SJCRH30 (cell line): ENCODE measurements at places on chromosomes 16 and 17. TPM values are rescaled to one million over a fixed set of nuclear protein-coding genes. Genes with fewer than 3 reads are reported as not detected.

CCL4L2 gene
- not detected in 2 replicates for total RNA-seq

CCNF gene
- 52.8 and 54.8 TPM in 2 replicates for total RNA-seq

MT1G gene
- total RNA-seq: not detected in 2 replicates

- no peaks in the 10 kb centered on the region for H3K36me3 ChIP-seq
- DNase-seq: no peak
- no peaks in the 10 kb centered on the region for H3K4me1 ChIP-seq
- no peak overlapping the region for H3K27ac ChIP-seq
Observed at GRCh38 chr16:70399381-70399780, 39.5 kb downstream of the ST3GAL2 start.

DNA sequence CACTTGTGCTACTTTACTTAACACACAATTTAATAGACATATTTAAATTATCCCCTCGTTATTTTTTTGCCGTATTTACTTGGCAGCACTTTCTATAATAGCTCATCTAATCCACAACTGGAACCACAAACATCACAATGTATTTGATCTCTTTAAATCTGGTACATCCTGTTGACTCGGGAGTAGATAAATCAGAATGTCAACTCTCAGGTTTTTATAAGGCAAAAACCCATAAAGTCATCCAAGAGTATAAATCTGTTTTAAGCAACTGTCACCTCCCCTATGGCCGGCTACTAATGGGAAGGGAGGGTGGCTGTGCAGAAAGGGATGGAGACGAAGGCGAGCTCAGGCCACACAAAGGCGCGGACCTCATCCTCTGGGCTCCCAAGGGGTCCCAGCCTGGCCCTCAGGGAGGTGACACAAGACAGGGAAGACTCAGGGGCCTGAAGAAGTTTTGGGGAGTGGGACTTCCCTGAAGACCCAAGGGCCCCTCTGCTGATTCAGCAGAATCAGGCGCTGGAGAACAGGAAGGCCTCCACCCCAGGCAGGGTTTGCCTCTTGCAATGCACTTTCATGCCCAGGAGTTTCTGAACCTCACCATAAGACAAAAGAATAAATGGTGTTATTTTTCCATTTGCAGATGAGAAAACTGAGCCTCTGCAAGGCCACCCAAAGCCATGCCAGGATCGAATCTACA lies 122.5 kb downstream of the ZNF423 start:
- H3K4me1 ChIP-seq: no peaks in the 10 kb centered on the region
- H3K36me3 ChIP-seq: no peaks in the 10 kb centered on the region
- no peak for DNase-seq
- no peaks in the 10 kb centered on the region for H3K27me3 ChIP-seq
- H3K27ac ChIP-seq: no peak overlapping the region
- no peak overlapping the region for H3K4me3 ChIP-seq

- H3K4me1 ChIP-seq: no peaks in the 10 kb centered on the region
- no peak overlapping the region for H3K27ac ChIP-seq
- H3K36me3 ChIP-seq: no peaks in the 10 kb centered on the region
- no peaks in the 10 kb centered on the region for H3K27me3 ChIP-seq
Observed at GRCh38 chr16:25625620-25626019, 66.1 kb upstream of the HS3ST4 start.

- no peaks in the 10 kb centered on the region for H3K27me3 ChIP-seq
- H3K4me1 ChIP-seq: no peaks in the 10 kb centered on the region; the same call in 1 of the 2 replicates
- no peak for DNase-seq
- H3K36me3 ChIP-seq: peaks cover 6% of the 10 kb centered on the region
- H3K27ac ChIP-seq: no peak overlapping the region
- no peak overlapping the region for H3K4me3 ChIP-seq
Observed at GRCh38 chr16:89915303-89916232, 3.1 kb upstream of the MC1R start.

PRCD gene
- total RNA-seq: 2.1 and 3.4 TPM in 2 replicates

DNA sequence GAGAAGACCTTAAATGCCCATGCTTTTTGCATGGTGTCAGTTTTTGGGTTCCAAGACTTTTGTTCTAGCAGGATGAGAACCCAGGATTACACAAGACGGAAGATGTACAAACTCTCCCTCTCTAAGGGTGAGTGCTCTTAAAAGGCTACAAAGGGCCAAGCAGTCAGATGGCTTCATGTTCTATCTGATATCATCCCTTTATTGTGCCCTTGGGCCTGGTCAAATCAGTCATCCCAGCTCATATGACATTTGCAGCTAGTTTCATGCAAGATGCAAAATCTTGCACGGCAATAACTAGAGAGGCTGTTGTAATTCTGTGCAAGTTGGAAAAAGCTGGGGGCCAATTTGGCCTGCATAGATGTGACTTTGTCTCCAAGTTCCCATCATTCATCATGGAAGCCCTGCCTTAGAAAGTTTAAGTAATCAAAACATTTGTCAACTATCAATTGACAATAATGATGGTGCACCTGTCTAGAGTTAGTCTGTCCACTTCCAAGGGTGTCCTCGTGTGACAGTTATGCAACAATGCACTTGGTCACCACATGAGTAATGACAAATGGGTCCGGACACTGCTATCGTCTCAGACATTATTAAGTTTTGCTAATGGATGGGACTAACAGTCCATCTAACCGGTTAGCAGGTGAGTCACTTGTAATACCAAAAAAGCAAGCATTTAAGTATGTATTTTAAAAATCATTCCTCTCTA lies 58.6 kb upstream of the ZFHX3 start:
- H3K36me3 ChIP-seq: no peaks in the 10 kb centered on the region
- no peak overlapping the region for H3K27ac ChIP-seq
- no peaks in the 10 kb centered on the region for H3K4me1 ChIP-seq
- no peak overlapping the region for H3K4me3 ChIP-seq
- DNase-seq: no peak
- no peaks in the 10 kb centered on the region for H3K27me3 ChIP-seq

TOM1L1 gene
- 11.1 and 13.1 TPM in 2 replicates for total RNA-seq
